Epithelial cell of proximal tubule (primary cell): ENCODE measurements at places on chromosomes 6 and 20.

DNA sequence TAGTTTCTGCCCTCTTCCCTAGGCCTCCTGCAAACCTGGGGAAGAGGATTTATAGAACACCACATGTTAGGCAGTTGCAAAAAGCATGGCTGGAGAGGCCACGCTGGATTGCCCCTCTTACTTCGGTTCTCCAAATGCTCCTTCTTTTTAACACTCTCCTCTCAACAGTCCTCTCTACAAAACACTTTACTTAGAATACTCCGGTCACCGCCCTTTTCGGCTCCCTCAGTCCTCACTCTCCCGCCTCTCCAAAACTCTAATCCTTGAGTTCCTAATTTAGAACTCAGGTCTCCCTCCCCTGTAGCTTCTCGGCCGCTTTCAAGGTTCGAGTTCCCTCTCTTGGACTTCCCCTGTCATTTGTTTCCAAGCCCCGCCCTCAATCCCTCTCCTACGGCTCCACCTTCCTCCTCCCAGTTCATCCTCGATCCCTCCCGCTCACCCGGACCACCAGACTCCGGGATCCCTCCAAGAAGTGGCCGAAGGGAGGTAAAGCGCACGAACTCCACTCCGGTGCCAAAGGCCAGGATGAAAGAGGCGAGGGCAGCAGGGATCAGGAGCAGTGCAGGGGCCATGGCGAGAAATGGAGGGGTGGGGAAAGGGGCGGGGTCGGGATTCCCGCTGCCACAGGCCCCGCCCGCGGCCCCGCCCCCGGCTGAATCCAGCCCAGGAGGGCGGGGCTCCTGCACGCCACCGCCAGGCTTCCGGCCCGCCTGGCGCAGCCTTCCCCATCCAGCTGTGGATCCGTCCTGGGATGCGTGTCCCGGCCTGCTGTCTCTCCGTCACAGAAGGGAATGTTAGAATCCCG lies at the start of gene NRM:
Gene NRM, minus strand, starts transcription at position 582 of the 805 bp plus-strand sequence. Its CDS starts 10 bp downstream, at position 572.
- DNase-seq = no peak

DNA sequence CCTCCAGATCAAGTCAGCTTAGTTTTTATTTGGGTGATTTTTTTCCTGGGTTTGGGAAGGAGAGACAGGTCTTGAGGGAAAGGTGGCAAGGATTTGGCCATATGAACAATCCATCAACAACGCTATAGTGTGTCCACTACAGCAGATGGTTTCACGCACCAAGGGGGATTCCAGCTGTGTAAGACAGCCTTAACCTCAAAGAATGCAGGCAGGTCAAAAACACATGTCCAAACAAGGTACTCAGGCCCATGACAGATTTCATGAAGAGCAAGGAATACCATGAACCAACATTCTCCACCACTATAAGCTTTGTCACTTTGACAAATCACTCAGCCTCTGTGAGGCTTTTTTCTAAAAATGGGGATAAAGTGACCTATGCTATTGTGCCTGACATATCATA lies 2.0 kb downstream of the AIF1 start:
- DNase-seq = no peak

DNA sequence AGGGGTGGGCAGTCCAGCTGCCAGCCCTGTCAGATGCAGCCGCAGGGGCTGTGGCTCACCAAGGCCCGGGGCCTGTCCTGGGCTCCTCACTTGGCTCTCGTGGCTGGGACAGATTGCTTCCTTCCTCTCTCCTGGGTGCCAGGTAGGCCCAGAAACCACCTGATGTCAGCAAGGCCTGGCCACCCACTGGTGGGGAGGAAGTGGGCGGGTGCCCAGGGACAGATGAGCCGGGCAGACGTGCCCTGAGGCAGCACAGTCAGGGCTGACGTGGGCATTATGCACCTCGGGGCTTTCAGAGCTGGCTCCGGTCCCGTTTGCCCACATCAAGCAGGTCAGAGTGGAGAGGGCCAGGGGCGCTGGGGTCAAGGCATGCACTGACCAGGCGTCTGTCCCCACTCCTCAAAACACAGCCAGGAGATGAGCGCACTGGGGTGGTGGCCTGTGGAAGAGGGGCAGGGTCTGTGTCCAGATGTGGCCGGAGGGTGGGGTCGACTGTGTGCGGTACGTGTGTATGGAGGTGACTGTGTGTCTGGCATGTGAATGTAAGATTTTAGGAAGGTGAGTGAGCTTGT lies 133.2 kb upstream of the PTPN1 start:
- DNase-seq = no peak

DNA sequence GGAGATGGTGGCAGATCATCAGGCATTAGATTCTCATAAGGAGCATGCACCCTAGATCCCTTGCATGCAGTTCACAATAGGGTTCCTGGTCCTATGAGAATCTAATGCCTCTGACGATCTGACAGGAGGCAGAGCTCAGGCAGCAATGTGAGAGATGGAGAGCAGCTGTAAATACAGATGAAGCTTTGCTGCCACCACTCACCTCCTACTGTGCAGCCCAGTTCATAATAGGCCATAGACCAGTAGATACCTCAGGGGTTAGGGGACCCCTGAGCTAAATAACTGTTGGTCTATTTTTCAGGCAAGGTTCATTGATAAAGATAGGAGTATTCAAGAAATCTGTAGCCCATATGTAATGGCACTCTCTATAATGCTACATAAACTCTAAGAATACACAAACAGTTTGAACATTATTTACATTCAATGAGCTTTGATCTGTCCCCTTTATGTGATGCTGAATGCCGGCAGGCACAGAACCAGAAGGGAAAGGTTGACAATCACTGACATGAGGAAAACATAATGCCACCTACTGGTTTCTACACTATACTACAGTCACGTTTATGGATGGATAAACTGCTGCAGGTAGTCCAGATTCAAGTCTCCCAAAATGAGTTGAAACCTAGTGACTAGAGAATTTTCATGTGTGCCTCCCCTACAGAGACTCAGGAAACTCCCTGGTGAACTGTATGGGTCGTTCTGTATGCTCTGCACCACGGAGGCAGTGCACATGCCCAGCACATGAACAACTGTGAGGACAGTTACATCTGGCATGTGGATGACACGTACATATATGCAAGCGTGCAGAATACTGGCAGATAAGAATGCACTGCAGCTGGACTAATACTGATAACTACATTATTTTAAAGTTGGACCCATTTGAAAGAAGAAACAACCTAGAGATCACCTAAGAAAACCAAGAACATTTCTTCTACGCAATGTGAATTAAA lies 72.0 kb downstream of the DST start:
- DNase-seq = no peak

DNA sequence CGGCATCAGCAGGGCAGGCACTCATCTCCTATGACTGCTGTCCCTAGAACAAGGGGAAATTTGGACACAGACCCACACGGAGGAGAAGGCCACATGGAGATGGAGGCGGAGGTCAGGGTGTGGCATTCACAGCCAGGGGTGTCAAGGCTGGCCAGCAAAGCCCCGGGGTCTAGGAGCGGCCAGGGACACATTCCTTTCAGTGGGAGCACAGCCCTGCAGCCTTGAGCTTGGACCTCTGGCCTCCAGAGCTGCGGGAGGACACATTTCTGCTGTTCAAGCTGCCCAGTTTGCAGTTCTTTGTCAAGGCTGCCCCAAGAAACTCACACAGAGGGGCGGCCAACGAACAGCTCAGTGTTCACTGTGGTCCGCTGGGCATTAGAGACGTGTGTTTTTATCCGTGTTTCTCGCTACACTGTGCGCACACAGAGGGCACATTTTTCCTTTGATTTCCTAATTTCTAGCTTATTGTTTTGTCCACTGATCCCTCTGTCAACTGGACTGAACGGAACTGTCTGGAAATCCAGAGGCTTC lies 93.4 kb upstream of the MPC1 start:
- no peak for DNase-seq

GRCh38 chr20:34639755-34640222 lies 37.1 kb downstream of the PIGU start:
- no peak for DNase-seq

- no peak for DNase-seq
These were observed 67.3 kb upstream of the E2F3 start for GRCh38 chr6:20334334-20334733.

DNA sequence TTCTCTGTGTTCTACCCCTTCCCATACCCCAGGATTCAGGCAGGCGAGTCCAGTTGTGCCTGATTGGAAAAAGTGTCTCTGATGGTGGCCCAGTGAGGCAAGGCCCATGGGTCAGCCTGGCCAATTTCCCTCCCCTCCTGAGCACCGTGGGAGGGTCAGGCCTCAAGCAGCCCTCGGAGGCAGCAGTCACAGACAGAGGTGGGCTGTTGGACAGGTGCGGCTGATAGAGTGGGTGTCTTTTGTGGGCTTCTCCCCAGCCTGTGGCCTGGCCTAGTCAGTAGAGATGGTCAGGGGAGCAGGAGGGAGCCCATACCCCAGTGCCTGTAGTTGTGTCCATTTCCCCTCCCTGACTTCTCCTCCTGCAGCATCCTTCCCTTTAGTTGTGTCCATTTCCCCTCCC lies 8.9 kb downstream of the MYT1 start:
- DNase-seq = no peak

DNA sequence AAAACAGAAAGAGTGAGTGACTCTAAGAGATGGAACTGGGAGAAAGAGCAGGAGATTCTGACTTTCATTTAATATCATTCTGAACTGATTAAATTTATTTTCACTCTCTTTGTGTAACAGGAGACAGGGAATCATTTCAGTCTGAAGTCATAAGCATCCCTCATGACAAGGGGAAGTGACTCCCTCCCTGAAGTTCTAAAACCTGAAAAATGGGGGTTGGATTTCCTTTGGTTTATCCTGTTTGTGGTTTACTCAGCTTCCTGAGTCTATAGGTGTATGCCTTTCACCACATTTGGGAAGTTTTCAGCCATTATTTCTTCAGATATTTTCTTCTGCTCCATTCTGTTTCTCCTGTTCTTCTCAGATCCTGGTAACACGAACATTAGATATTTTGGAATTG lies 3.4 kb upstream of the FKBP1A start:
- no peak for DNase-seq

GRCh38 chr20:21518292-21518991 lies 4.6 kb upstream of the NKX2-2 start:
- DNase-seq = no peak

- no peak for DNase-seq
These were observed 38.8 kb downstream of the CITED2 start for GRCh38 chr6:139335447-139336210.

DNA sequence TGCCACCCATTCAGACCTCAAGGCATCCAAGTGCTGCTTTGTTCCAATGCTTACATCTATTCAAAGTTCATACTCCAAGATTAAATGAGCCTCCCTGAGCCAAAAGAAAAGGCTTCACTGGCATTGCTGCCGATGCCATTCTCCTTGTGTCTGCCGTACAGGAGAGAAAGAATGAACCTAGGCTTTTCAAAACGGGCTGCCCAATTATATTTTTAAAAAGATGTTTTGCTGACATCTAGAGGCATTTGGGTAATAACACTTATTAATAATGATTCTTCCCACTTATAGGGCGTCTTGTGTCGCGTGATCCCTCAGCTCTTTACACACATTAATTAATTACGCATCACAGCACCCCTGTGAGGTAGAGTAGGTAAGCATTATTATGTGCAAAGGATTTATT lies 545.6 kb downstream of the PKHD1 start:
- DNase-seq = no peak

DNA sequence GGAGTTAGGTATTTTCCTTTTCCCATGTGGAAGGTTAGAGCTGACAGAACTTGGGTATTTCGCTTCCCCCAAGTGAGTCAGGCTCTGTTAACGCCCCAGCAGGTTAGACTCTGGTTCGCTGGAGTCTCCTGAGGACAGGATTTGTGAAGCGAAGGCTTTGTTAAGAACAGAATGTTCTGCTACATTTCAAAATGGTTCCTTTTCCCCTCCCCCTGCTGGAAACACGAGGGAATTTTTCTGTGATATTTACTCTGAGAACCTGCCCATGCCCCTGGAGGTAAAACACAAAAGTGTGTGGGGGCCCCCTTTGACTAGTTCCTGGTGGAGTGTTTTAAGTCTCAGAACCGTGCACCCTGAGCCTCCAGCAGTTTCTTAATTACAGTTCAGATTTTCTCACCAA lies 731.4 kb upstream of the CITED2 start:
- peak; percentile 82 for DNase-seq

DNA sequence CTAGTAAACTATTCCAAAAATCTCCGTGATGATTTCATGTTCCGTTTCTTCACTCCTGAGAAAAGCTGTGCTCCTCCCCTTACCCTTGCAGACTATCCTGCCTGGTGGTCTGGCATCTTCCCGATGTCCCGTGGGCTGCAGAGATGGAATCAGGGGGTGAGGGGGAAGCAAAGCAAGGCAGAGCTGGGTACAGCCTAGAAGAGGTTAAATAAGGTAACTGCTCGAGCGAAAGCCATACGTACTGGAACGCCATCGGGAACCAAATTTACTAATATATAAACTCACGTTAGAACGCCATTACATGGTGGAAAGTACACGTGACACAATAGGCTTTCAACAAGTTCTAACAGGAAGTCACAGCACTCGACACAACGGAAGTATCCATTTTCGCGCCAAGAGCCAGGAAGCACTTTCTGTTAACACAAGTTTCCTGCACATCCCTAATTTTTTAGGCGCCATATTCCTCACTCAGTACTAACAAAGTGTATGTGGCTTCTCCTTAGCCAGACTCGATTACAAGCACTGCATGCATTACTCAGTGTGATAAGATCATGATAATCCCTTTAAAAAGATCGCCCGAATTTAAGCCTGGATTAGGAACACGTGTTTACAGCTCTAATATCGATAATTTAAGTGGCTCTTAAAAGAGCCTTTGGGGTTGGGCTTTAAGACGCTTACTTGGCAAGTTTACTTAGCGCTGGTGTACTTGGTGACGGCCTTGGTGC lies 101.6 kb upstream of the PRSS16 start:
- DNase-seq = no peak

DNA sequence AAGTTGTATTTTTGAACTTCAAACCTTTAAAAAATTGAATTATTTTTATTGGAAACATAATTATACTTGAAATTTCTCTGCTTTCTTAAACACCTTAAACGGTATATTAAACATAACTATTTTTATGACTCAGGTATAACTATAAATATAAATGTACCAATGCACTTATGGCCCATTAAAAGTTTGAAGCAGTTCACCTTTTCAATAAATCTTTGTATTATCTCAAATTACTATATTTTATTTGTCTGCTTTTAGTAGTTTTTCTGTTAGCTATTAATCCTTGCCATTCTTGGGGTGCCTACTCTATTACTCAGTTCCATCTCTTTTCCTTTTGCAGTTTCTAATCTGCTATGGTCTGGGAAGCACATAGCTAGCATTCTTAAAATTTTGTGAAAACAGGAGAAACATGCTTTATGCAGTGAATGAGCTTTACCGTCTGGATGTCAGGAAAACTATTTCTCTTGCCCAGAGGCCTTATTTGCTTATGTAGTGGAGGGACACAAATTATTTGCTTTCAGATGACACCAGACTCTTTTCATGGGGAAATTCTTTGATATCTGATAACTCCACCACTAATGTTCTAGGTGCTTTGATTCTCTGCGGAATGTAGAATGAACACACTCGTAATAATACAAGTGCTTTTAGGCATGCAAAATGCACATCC lies 378.9 kb upstream of the CITED2 start:
- no peak for DNase-seq

GRCh38 chr6:65760285-65760684 lies 53.3 kb upstream of the EYS start:
- DNase-seq = peak; percentile 1

DNA sequence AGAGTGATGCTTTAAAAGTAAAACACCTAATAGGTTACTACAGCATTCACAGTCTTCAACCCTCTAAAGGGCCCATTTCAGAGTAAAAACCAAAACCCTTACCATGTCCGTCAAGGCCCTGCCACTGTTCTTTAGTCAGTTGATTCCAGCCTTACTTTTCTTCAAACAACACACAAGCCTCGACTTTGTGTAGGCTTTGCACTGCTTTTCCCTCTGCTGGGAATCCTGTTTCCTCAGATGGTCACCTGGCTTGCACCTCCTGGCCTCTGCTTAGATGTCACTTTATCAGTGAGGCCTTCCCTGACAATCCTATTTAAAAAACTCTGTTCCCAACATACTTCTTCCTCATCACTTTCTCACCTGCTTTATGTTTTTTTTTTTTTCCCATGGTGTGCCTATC lies 77.1 kb upstream of the FLRT3 start:
- DNase-seq = no peak
